ENCODE measurements at places on chromosomes 7 and 10.
A peak's percentile ranks its signal among the peaks of the same experiment; 100 is the strongest.

DNA sequence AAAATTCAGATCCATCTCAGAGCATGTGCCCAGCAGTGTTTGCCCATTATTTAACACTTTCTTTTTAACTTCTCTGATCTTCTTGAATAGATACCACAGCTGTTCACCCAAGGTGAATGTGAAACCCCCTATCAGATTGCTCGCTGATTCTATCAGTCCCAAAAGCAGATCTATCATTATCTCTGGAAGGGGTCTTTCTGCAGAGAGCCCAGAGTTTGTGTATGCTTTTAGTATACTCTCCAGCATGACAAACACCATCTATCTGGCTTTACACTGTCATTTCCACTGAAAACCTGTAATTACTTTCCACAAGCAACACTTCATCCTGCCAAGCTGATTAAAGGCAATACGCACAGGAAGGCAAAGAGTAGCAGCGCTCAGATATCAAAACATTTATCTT, 168.2 kb downstream of the CACNA2D1 start:
- DNase-seq: no peak

DNA sequence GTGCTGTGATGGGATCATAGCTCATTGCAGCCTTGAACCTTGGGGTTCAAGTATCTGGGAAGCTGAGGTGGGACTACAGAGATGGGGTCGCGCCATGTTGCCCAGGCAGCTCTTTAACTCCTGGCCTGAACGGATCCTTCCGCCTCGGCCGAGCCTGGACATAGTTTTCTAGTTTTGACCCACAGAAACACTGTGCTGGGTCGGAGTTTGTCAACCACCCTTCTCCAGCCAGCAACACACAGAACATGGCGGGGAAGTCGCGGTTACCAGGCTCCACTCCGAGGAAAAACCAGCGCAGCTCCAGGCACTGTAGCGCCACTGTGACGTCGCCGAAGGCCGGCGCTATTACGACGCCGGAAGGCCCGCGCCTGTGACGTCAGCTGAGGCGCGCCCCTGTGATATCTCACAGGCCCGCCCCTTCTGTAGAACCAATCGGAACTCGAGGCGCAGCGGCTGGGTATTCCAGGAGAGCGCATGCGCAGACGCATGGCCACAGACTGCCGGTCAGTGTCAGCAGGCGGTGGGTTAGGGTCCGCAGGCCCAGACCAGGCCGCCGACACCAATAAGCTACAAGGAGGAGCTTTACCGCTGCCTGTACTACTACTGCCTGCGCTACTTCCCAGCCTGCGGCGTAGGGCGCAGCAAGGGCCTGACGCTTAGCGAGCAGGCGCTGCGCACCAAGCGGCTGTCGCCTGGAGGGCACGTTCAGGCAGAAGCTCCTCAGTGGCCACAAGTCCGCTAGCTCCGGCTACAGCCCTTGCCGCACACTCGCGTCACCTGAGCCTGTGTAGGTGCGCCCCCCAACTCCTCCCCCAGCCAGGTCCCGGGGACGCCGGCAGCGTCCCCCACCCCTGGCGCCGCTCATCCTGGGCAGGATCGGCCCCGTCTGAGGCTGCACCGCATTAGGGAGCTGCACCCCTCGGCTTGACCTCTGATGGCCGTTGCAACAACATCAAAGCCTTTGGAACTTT, 135.2 kb upstream of the KCTD7 start:
- DNase-seq: peak; percentile 97

DNA sequence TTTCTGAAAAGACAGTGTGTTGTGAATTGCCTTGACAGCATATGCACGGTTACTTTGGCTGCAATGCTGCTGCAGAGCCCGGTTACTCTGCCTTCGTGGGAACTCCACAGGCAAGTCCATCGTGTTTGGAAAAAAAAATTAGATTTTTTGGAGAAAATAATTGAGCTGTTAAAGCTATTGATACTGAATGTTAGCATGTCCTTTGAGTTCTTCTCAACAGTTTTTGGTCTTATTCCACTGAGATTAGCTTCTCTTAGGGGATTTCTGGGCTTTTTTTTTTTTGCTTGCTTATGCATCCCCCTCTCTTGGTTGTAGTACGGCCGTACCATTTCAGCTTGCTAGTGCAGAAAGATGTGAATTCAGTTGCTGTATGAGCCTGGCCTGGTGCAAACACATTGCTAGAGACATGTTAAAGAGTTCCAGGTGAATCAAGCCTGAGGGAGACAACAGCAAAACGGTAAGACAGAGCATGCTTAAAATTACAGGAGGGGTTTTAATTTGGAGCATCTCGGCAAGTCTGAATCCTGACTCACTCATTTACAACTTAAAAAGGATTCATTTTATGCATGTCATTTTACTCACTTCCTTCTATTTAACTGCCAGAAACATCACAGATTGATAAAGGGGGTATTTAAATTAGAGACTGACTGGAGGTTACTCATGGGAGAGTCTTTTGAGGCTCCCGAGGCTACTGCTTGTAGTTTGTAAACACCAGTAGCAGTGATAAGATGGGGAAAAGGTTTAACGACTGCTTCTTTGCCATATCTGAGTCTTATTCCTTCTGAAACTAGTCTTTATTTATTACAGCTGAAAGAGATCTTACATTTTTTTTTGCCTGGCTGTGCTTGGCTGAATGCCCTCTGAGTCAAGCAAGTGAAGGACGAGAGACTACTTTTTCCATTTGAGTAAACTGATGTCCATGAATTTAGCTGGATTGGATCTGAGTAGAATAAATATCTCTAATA, 113.7 kb downstream of the CDK14 start:
- DNase-seq: peak; percentile 24

GRCh38 chr7:104040666-104041065, 51.2 kb upstream of the RELN start:
- no peak for DNase-seq

DNA sequence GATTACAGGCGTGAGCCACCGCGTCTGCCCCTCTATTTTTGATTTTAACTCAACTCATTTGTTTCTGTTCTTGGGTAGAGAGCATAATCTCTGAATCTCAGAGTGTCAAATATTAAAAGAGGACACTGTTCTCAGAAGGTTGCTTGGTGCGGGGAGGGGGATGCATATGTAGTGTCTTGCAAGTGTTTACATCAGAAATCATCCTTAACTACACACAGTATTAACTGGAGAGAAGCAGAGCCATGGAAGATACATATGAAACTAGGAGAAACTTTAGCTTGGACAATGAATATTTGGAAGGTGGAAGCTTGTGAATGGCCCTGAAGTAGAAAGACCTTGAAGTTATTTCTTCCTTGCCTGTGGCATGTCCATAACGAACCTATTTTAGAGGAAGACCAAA, 57.5 kb downstream of the XRCC2 start:
- no peak for DNase-seq

- no peak for DNase-seq
Observed at GRCh38 chr10:49141541-49142332, 7.9 kb upstream of the FAM170B start.

DNA sequence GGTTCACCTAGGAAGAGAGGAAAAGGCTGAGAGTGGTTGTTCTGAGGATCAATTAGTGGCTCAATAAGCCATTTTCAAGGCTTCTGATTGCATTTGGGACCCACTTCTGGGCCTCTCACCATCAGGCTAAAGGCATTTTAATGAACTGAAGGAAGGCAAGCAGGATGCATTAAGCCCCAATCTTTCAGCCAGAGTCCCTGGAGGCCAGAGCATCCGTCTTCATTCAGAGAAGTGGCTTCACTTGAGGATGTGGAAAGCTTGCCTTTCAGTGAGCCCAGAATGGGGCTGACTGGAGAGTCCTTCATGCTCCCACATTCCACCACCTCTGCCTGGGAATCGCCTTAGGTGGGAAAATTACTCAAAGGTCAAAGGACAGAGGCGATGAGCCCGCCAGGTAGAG, 41.8 kb downstream of the COL17A1 start:
- no peak for DNase-seq

DNA sequence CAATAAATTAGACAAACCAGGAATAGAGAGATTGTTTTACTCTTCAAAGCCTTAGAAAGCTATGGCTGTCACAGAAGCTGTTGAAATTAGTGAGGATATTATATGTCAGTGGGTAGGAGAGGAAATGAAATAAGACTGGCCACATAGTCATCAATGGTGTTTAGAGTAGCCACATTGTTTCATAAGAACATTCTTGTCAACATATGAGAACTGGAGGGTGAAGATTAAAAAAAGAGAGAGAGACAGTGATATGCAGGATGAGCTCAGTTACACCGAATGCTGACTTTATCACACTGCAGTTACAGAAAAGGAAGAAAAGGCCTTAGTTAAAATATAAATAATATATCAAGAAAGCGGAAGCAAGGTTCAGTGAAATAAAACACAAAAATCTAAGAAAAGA, 412.0 kb downstream of the CNTNAP2 start:
- DNase-seq: no peak

GRCh38 chr7:131970602-131971001, 414.2 kb upstream of the PODXL start:
- DNase-seq: no peak

Data from caudate nucleus (tissue), 63 donors.